Activated naive CD8-positive, alpha-beta T cell treated with anti-CD3 and anti-CD28 coated beads for 36 hours (primary cell): ENCODE measurements at places on chromosomes 6 and 20.

DNA sequence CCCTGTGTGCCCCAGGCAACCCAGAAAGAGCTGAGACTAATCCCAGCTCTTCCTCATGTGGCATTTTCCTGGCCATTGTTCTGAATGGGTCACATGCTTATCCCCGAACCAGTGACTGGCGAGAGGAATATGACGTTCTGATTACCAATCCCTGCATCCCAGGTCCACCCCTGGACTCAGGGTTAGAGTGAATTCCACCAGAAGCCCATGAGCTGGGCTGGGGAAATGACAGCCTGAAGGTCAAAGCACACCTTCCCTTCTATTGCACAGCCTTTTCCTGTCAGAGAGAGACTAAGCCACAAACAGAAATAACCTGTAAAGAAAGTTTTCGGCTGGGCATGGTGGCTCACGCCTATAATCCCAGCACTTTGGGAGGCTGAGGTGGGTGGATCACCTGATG, 70.9 kb downstream of the ZNF217 start:
- no peak for DNase-seq

DNA sequence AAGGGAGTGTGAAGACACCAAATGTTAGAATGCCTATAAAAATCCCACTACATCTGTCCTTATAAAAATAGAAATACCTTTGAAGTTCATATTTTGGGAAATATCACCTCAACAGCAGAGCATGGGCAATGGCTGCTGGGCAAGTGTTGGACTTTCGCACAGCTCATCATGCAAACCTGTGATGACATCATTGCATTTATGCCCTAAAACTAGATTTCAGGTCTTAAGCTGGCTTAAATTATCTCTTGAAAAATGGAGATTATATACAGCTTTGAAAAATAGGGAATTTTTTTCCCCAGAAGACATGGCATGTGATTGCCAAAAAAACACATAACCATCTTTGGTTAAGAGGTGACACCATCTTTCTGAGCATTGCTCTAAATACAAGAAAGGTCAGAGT, 197.8 kb downstream of the UST start:
- DNase-seq, result no peak

DNA sequence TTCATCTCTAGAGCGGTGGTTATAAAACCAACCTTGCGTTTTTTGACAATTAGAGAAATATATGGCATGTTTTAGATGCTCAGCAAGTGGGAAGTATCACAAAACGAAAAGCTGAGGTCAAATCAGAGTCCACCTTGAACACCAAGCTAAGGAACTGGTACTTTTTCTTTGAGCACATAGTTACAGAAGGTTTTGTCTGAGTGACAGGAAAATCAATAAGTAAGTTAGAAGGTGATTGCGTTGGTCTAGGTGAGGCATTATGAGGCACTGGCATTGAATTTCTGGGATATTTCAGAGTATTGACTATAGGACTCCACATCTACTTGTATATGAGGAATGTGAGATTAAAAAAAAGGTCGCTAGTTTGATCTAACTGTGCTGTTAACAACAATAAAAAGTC, 597 bp upstream of the HINT3 start:
- no peak for DNase-seq

GRCh38 chr6:152316024-152316423, 321.1 kb downstream of the SYNE1 start:
- no peak for DNase-seq

- DNase-seq, result no peak
These were observed 157.2 kb downstream of the SOD2 start for GRCh38 chr6:159535656-159536350.

- no peak for DNase-seq
These were observed 1.5 kb upstream of the SLC17A3 start for GRCh38 chr6:25875563-25875905.
